ENCODE measurements at places on chromosomes 6 and 20.

DNA sequence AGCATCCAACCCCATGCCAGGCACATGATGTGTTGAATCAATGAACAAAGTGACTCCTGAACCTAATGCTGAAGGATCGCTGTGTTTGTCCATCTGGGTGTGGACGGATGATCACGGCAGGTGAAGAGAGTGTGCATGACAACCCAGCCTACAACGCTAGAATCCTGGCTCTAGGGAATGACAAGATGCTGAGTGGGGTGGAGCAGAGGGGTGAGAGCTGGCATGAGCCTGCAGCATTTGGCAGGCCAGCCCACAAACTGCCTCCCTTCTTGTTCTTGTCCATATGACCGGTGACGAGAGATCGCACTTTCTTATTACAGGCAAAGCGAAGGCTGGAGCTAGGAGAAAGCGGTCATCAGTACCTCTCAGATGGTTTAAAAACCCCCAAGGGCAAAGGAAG, 54.7 kb upstream of the CDKAL1 start:
- DNase-seq: no peak

GRCh38 chr20:2748551-2749342, 51.7 kb downstream of the CPXM1 start:
- DNase-seq: no peak

GRCh38 chr6:62891065-62891647, 320.1 kb upstream of the FKBP1C start:
- DNase-seq: no peak

DNA sequence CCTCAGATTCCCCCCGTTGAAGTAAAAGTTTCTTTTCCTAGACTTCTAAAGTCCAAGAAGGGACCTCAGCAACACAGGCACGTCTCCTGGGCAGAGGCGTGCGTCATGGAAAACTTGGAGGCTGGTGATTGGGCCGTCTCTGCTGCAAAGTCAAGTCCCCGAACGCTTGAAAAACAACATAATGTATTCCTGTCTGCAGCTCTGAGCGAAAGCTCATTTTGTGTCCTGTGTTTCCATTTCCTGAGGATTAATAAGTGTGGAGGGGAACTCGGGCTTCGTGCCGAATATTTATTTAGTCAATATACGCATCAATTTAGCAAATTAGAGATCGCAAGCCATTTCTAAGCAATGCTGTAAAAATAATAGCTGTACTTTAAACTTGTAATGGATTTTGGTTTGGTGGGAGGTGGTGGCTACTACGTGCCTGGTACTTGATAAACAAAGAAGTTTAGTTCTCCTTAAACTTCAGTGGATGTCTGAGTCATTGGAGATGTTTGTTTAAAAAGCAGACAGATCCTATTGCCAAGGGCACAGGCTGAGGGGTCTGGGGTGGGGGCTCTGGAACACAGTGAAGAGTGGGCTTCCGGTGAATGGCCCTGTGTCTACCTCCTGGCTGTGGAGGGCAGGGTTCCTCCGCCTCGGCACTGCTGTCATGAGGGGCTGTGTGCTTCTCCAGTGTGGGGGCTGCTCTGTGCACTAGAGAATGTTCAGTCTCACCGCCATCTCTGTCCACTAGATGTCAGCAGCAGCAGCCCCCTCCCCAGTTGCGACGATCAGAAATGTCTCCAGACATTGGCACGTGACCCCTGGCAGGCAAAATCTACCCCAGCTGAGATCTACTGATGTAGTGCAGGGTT, 21.8 kb downstream of the PCK1 start:
- no peak for DNase-seq

GRCh38 chr6:16741112-16742016, 19.9 kb downstream of the ATXN1 start:
- no peak for DNase-seq

- no peak for DNase-seq
Observed at GRCh38 chr6:167300902-167301777, 10.0 kb downstream of the UNC93A start.

GRCh38 chr20:9140162-9140760, 71.4 kb downstream of the PLCB4 start:
- DNase-seq: no peak

GRCh38 chr6:132227904-132228303, 173.4 kb downstream of the MOXD1 start:
- no peak for DNase-seq

DNA sequence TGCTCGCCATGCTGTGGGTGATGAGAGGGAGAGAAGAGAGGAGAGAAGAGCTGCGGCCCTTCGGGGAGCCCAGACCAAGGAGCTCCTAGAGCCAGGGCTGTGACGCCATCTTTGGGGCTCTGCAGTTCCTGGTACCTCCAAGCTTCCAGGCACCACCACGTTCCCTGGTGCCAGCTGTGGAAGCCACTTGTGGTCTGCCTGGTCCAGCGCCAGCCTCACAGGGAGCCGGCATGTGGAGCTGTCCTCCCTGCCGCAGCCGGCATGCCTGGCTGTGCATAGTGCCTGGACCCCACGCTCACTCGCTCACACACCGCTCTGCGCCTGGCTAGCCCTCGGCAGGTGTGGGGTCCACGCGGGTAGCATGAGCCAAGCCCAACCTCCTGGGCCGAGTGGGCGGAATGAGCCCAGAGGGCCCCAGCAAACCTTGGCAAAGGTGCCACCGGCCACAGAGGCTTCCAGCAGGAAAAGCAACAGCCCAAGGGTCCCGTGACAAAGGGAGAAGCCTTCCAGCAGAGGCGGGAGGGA, 19.3 kb upstream of the CHRNA4 start:
- no peak for DNase-seq

DNA sequence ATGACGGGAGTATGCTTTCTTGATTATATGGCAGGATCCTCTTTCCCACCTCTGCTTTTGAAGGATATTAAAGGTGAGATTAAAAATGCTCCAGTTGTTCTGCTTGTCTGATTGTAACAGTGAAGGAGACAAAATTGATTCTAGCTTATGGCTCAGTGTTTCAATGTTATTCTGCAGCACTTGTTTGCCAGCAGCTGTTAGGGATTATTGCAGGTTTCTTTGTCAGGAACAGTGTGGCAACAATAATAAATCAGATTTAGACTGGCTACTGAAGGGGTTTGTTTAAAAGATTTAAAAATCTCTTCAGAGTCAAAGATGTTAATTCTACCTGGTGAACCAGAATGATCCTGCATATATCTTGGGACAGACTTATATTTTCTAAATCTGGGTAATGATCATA, 126.9 kb downstream of the LAMA2 start:
- DNase-seq: no peak

- DNase-seq: no peak
Observed at GRCh38 chr20:38302786-38303185, 1.2 kb upstream of the BPI start.

- DNase-seq: no peak
Observed at GRCh38 chr6:141488488-141488887, 644.2 kb upstream of the GJE1 start.

DNA sequence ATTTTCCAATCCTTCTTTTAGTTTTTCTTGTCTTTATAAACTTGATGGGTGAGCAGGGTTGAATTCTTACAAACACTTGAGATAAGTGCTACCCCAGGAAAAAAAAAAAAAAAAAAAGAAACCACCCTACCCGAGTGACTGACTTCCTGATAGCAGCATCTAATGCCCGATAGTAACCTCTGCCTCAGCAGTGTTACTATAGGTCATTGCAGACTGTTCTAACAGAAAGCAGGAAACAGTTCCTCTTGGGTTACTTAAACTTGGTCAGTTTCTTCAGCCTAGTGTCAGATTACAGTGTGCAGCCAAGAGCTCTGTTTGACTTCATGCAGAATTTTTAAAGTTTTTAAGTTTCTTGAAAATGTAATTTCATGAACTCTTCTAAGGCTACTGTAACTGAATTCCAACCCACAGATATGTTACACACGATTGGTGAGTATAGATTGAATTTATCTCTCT, 2.1 kb downstream of the MYLIP start:
- DNase-seq: peak; percentile 46

DNA sequence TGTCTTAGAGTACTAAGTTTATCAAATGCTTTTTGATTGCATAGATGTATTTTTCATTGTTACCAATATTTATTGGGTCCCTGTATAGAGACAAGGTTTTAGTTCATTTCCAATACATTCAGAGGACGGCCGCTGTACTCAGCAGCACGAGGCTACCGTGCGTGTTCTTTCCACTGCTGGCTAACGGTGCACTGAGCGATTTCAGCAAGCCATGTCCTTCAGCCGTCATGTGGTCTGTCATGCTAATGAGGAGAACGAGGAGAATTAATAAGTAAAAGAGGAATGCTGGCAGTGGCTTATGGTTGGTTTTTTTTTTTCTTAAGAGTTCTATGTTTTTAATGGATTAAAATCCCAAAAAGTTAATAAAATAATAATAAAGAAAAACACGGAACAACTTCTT, 253.6 kb downstream of the ARID1B start:
- DNase-seq: no peak

DNA sequence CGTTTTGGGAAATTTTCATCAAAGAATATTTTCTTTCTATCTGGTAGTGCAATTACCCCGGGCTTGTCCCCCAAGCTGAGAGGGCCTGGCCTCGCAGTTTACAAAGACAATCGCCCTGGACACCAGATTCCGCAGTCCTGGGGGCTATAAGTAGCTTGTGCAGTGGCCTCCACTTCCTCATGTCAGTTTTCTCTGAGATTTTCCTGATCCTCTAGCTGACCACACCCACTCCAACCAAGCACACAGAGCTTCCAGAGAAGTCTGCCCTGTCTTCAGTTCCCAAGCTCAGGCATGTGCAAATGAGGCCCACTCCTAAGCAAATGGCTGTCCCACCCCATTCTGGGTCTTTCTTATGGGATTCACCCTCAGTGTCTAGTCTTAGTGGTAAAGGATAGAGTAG, 245.3 kb downstream of the MAFB start:
- DNase-seq: no peak

DNA sequence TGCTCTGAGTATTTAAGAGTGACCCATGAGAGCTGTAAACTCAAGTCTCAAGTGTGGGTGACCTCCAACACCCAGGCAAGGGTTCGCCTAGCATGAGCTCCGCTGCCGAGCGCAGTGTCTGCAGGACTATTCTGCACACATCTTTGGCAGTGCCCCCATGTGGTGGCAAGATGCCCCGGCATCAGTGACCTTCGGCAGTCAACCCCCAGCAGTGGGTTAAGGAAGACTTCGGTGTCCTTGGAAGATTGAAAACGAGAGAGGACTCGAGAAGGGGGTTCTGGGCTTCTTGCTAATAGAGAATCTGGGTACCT, 43.1 kb downstream of the RBM38 start:
- DNase-seq: no peak

DNA sequence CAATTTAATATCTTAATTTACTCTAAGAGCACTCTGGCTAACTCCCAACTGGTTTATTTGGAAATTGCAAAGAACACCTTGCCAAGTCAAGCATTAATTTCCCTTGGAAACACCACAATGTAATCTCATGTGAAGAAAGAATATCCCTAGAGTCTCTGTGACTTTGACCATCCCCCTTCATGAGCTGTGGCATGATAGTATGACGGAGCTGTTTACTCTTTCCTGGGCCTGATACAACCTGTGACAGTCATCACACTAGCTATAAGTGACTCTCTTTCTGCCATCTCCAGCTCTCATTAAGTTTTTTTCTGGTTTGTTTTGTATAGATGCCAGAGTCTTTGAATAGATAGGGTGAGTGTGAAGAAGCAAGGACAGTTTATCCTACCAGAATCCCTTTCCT, 470.3 kb upstream of the JARID2 start:
- DNase-seq: no peak

GRCh38 chr6:26033085-26033940, 53.9 kb upstream of the HFE start:
- DNase-seq: peak; percentile 85

DNA sequence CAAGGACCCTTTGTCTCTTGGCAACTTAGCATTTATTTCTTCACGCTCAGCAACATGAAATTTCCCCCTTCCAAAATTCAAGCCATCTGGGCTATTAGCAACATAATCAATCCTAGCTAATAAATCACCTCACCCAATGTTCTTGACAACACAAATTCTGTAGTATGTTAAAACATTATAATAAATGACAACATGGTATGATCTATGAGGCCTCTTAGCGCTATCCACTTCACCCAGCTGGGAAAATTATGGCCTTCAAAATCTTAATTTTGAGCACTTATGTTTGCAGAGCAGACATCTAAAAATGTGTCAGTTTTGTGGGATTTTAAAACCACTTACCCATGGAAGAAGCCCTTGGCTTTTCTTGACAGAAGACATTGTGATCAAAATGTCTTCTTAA, 181.9 kb downstream of the HDGFL1 start:
- no peak for DNase-seq

DNA sequence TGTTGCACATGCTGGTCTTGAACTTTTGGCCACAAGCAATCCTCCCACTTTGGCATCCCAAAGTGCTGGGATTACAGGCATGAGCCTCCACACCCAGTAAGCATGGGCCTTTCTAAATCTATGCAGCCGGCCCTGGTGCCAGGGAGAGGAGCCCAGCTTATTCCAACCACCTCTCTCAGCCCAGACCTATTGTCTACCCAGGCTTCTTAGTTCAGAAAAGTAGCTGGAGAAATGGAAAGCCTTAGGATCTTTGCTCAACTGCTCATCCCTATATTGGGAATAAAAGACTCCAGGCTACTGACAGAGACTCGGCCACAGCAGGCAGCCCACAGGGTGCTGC, 7.8 kb upstream of the PCIF1 start:
- no peak for DNase-seq

DNA sequence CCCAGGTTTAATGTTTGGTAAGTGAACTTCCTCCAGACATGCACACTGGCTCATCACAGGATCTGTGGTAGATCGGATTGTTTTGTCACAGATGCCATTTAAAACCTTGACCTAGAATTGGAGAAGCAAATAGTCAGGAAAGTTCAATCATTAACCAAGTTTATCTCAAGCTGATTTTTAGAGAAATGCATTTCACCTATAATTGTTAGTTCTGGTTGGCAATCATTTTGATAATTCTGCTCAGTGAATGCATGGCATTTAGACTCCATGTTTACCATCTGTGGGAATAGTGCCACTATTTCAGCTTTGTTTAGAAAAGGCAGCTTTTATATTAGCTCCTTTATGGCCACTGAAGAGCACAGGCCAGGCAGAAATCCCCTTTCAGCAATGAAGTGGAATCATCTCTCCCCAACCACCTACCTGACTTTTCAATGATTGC, 73.9 kb upstream of the IPCEF1 start:
- DNase-seq: no peak

- DNase-seq: no peak
Observed at GRCh38 chr6:147438758-147439528, 69.5 kb upstream of the SAMD5 start.

DNA sequence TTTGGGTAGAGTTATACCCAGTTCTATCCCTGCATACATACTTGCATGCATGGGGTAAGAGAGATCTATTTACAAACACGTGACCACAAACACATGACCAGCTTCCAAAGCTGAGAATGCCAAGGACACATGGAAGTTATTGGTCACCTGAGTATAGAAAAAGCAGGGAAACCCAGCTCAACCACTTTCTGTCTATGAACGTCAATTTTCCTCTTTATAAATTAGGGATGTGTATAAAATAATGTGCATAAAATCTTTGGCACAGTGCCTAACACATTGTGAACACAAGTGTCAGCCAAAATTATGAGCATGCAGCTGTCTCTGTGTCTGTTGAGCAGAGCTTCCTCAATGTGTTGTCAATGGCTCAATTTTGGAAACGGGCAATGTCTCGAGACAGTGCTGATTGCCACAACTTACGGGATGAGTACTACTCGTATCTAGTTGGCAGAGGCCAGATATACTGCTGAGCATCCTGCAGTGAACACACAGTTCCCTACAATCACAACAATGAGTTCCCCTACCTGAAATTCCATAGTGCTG, 44.9 kb downstream of the TPD52L1 start:
- no peak for DNase-seq

Data from prostate gland (tissue), 2 donors.